ENCODE measurements at places on chromosomes 3 and 15.

- DNase-seq: no peak
Observed at GRCh38 chr3:170458285-170458684, 39.6 kb downstream of the CLDN11 start.

- no peak for DNase-seq
Observed at GRCh38 chr15:51111061-51111460, 16.4 kb upstream of the TNFAIP8L3 start.

DNA sequence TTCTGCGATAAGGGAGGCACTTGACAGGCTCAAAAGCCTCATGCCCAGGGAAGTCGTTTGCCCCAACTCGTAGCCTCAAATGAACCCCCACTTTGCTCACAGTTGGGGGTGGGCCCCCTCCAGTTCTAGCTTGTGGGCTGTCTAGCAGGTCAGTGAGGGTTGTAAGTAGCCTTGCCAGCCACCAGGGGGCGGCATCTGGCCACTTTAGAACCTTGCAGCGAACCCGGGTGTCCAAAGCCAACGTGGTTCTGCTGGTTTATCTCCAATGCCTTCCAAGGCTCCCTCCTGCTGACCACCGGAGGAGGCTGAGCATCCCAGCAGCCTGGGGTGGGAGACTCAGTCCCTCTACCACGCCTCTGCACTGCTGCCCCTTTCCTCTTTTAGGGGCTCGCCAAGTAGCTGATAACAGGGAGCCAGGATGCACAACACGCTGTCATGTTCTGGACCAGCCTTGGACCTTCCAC is 9.2 kb upstream of the RBSN start:
- no peak for DNase-seq

- DNase-seq: peak; percentile 10
Observed at GRCh38 chr3:131591394-131592014, 88.7 kb upstream of the MRPL3 start.

DNA sequence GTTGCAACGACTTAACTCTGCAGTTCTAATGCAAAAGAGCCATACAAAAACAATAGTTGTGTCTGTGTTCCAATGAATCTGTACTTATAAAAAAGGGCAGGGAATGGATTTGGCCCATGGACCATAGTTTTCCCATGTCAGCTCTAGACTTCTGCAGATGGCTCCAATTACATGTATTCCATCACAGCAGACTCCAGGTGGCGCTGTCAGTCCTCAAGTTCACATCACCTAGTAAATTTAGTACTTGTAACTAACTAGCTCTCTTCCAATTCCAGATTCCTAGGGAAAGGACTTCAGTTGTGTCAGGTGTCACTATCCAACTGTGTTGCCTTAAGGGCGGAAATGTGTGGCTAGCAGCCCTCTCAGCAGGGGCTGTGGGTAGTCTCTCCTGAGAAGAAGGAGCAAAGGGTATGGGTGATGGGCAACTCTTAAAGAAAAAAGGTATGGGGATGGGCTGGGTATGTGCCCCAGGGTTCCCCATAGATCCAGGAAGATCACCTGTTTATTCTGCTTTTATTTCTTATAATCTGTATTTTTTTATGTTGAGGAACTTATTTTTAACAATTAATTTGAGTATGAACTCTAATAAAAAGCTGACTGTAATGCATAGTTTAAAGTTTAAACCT is 36.2 kb downstream of the BBS4 start:
- no peak for DNase-seq

DNA sequence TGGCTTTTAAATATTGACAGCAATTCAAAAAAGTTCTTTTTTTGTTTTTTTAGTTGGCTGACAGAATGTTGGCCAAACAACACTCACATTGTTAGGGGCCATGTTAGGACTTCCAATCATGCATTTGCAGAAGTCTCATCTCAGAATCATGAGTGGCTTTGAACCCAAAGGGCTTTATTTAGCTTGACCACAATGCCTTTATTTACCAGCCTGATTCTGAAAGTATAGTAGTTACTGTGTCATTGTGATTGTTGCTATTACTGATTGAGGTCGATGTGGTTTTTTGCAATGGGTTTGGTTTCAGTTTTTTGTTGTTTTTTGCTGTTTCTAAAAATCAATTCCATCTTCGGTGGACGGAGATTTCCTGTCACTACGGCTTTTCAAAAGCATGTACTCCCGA is 7.2 kb downstream of the GLDN start:
- DNase-seq: no peak

DNA sequence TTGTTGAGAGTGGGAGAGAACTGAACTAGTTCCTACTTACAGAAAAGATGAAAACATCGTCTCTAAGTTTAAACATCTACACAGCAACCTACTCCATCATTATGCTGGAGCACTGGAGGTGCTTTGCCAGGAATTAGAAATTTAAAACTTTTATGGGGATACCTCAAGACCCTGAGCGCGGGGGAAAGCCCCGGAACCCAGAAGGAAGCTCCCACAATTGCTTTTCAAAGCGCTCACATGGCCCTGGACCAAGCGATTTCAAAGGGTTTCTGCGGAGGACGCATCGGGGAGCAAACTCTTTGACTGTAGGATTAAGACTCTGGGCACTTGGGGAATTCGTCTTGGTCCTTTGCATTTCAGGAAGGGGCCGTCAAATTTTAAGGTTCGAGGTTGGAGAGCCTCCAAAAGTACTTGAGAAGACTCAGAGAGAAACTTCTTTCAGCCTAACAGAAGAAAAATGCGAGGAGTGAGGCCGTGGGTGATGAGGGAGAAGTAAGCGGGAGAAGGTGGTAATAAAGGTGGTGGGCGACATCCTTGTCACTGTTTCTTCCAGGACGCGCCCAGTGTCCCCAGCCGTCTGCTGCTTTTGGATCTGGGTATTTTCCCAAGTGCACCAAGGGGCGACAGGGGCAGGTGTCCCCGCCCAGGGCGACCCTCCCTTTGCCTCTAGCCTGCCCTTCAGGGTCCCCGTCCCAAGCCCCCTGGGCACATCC is 591 bp downstream of the PROK2 start:
- DNase-seq: no peak

GRCh38 chr3:2156244-2156847 is 57.7 kb downstream of the CNTN4 start:
- no peak for DNase-seq

DNA sequence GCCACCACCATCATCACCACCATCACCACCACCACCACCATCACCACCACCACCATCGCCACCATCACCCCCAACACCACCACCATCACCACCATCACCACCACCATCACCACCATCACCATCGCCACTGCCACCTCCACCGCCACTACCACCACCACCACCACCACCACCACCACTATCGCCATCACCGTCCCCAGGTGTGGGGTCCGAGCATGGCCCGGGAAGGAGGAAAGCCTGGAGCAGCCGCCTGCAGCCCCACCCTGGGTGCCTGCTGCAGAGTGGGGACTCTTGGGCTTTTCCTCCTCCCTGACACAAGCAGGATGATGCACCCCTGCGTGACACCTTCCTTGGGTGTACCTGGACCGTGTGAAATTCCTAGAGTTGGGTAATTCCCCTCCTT is 43.9 kb downstream of the MUC4 start:
- DNase-seq: no peak

- DNase-seq: no peak
Observed at GRCh38 chr3:124797426-124797945, 67.2 kb downstream of the UMPS start.

GRCh38 chr3:69648126-69648525 is 91.1 kb upstream of the MITF start:
- DNase-seq: no peak

DNA sequence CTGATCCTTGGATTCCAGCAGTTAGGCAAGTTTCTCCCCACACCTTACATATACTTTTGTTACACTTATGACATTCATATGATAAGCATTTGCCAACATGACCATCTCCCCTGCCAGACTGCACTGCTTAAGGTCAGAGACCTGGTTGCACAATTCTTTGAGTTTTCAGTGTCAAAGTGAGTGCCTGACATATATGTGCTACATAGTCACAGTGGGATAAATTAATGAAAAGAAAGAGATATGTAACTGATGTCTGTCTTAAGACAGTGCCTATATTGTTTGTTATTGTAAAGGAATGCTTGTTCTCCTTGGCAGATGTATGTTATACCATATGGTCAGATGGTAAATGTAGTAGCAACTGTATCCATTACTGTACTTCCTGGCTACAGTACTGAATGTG is 3.5 kb upstream of the DCUN1D1 start:
- DNase-seq: no peak

DNA sequence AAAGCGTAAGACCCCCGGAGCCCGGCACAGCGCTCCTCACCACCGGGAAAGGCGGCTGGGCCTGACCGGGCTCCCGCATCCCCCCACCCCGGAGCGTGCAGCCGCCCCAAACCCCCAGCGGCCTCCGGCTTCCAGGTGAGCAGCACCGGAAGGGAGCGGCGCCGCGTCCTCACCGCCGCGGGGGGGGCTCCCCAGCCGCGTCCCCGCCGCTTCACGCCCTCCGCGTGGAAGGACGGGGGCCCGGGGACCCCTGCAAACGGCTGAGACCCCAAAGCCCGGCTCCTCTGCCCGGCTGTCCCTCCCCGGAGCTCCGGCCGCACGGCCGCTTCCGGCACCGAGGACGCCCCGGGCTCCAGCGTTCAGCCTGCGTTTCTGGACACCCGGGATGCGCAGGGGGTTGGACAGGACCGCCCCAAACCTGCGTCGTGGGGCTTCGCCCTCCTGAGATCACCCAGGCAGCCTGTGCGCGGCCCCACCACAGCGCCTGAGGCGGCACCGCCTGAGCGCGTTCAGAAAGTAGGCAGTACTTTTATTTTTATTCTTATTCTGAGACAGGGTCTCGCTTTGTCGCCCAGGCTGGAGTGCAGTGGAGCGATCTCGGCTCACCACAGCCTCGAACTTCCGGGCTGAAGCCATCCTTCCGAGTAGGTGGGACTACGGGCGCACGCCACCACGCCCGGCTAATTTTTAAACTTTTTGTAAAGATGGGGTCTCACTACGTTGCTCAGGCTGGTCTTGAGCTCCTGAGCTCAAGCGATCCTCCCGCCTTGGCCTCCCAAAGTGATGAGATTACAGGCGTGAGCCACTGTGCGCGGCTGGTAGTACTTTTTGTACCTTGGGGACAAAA is 51.6 kb upstream of the BLM start:
- DNase-seq: no peak

Measured in GM04503 (cell line).